Fibroblast of skin of right quadriceps (primary cell): ENCODE measurements at places on chromosomes 5 and 9.

- DNase-seq, result no peak
Measured at GRCh38 chr5:168156170-168156569, 135.3 kb upstream of the WWC1 start.

GRCh38 chr5:93622240-93622885 is 39.3 kb downstream of the NR2F1 start:
- peak; percentile 38 for DNase-seq

DNA sequence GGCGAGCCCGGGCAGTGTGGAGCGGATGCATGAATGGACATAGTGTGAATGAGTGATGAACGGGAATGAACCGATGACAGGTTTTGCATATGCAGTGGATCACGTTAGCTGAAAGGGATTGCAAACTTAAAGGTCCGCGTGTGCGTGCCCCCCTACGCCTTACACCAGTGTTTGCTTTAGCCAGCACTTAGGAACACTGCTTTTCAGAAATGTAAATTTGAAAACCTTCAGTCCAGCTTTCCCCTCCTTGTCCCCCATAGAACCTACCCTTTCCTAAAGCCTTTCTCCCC is 692 bp downstream of the PSAT1 start:
- no peak for DNase-seq

DNA sequence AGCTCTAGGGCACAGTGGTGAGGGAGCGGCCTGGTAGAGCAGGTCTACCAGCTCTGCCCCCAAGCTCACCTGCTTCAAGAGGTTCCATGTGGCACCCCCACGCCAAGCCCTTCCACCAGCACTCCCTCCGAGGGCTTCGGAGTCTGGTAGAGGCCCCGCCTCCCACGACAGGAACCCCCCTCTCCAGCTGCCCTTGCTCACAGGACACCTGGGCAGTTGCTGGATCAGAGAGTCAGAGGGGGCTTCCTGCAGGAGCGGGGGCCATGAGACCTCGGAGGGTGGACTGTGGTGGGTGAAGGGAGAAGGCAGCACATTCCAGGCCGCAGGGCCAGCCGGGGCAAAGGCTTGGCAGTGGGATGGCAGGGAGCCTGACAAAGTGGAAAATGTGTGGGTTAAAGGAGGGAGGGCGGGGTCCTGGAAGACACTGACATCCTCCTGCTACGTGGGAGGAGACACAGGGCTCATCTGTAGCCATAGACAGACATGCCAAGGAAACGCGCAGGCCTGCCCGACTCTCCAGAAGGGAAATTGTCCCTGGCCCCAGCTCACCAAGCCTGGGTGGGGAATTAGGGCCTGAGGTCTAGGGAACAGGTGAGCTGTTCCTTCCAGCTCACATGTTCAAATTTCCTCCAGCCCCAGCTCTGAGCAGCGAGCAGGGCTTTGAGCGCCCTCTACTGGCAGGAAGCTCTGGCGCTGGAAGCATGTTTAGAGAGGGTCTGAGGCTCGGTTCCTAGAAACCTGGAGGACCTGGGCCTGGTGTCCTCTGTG is 74.2 kb downstream of the NTNG2 start:
- DNase-seq, result peak; percentile 46

DNA sequence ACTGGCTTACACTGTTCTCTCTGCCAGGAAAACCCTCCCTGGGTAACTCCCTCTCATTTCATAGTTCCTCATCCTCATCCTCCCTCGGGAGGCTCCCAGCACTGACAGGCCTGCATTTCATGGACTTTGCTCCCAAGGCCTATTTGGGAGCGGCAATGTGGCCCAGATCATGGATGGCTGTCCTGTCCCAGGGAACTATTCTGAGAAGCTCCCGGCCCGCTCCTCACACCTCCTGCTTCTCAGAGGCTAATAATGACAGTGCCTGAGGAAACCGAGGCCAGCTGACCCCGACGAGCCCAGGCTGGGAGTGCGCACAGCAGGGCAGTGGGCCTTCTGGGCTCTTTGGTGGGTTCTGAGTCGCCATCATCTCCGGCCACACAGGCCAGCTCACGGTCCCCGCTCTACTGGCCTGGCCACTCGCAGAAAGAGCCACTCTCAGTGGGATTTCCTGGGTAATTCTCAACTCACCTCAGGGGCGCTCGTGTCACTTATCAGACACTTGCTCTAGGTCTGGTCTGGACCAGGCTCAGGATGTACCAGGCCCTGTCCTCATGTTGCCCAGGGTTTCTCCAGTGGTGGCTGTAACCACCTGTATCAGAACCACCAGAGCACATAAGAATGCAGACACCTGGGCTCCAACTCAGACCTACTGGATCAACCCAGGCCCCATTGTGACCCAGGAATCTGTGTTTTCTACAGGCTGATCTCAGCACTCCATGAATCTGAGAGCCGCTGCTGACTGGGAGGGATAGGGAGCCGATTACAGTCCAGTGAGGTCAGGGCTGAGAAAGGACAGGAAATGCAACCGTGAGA is 2.0 kb upstream of the DOLPP1 start:
- no peak for DNase-seq

- peak; percentile 71 for DNase-seq
Measured at GRCh38 chr9:115207003-115207836, 89.3 kb upstream of the TNC start.

DNA sequence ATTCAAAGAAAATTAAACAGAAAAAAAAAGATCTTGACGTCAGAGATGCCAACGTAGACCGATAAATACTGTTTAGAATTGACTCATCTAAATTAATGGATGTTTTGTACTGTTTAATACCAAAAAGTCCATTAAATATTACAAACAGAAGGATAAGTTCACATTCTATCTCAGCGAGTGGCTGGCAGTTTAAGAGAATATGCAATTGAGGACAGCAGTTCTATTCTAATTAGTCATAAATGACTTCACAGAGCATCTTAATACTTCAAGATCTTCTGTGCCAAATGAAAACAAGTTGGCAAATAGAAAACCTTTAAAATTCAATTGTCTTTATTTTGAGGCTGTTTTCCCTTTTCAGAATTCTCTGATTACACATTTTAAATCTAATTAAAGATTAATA is 326.6 kb upstream of the NREP start:
- peak; percentile 7 for DNase-seq

DNA sequence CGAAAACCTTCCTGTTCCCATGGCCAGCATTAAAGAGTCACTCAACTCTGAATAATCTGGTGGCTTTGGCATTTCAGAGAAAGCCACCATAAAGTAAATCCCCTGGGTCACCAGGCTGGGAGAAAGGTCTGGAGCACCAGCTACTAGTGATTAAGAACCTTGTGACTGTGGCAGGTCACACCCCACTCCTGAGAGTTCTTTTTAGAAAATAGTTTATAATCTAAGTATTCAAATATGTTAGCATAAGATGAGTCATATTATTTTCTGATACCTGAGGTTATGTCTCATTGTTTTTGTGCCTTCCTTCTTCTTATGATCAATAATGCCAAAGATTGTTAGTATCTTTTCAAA is 351.7 kb downstream of the ARRDC3 start:
- DNase-seq, result no peak

DNA sequence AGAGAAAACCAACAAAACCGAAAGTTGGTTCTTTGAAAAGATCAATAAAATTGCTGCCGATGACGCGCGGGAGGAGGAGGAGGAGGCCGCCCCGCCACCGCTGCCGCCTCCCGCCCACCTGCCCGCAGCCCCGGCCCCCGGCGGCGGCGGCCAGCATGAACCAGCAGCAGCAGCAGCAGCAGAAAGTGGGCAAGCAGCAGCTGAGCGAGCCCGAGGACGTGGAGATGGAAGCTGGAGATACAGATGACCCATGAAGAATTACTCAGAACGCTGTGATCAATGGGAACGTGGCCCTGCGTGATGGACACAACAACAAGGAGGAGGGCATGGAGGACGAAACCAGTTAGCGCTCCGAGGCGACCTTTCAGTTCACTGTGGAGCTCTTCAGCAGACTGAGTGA is 53.9 kb upstream of the EFNA5 start:
- DNase-seq, result no peak

GRCh38 chr5:68368311-68369022 is 152.9 kb downstream of the PIK3R1 start:
- DNase-seq, result peak; percentile 27

GRCh38 chr9:70119786-70120185 is 76.1 kb downstream of the MAMDC2 start:
- DNase-seq, result no peak

DNA sequence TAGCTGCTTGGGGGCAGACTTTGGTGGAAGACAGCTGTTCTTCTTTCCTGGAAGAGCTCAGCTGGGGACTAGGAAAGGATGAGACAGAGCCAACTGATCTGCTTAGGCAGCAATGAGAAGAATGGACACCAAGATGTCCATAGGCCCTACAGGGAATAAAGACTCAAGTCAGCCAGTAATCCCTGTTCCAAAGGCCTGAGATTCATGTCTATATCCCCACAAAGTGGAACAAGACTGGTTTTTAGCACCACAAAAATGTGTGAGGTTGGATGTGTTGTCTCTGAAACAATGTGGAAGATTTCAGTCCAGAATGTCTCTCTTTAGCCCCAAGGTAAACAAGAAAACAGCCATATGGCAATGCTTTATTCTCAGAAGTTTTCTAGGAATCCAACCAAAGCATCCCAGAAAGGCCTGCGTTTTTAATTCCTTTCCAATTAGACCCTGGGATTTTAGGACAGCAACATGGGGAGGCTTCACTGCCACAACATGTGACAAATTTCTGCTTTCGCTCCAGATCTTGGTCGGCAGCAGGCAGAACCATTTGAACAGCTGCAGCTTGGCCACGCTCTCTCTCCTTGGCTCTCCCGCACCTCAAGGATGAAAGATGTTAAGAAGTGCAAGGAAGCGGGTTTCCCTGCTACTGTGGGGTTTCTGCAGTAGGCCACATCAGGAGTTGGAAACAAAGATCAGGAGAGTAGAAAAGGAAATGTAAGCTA is 245.1 kb downstream of the FSTL4 start:
- no peak for DNase-seq

DNA sequence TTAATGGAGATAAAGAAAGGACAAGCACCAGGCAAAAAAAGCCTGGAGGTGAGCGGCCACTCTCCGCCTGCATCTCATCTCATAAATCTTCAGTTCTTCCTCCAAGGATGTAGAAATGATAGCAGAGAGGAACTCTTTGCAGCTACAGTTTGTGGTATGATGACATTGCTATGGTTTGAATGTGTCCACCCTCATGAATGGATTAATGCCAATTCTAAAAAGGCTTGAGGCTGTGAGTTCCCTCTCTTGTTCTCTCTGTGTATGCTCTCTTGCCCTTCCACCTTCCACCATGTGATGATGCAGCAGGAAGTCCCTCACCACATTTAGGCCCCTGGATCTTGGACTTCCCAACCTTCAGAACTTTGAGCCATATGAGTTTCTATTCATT is 126.4 kb downstream of the SPOCK1 start:
- DNase-seq, result peak; percentile 35

- no peak for DNase-seq
Measured at GRCh38 chr9:101504188-101504587, 29.5 kb upstream of the RNF20 start.

DNA sequence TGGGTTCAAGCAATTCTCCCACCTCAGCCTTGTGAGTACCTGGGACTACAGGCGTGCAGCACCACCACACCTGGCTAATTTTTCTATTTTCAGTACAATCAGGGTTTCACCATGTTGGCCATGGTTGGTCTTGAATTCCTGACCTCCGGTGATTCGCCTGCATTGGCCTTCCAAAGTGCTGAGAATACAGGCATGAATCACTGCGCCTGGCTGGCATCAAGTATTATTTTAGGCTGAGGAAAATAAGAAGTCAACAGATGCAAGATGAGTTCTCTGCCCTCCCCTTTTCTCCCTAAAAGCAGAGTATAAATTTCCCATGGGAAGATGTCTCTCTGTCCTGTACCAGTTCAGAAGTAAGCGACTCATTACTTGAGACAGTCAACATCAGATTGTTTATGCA is 71.5 kb downstream of the ELAVL2 start:
- peak; percentile 11 for DNase-seq

DNA sequence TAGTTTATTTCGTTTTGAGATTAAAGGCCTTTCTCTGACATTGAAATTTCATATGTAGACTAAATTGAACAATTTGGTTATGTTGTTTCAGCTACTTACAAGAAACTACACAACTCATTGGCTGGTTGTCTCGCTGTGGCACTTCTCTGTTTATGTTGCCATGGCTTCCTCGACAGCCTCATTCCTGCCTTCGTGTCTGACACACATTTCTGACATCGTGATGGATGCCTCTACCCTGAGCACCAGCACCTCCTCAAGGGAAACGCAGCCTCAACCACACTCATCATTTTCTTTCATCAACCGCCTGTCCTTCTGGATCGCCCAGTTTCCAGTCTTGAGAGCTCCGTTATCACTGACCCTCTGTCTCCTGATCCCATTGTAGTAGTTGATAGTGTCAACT is 562.8 kb downstream of the PDE4D start:
- DNase-seq, result no peak

- no peak for DNase-seq
Measured at GRCh38 chr5:100423330-100423729, 111.8 kb upstream of the FAM174A start.

- no peak for DNase-seq
Measured at GRCh38 chr5:135559354-135559753, 19.4 kb downstream of the CXCL14 start.

GRCh38 chr5:159826351-159827214 is 89.7 kb upstream of the ADRA1B start:
- peak; percentile 64 for DNase-seq

GRCh38 chr5:406041-406440 is 36.9 kb upstream of the EXOC3 start:
- no peak for DNase-seq

DNA sequence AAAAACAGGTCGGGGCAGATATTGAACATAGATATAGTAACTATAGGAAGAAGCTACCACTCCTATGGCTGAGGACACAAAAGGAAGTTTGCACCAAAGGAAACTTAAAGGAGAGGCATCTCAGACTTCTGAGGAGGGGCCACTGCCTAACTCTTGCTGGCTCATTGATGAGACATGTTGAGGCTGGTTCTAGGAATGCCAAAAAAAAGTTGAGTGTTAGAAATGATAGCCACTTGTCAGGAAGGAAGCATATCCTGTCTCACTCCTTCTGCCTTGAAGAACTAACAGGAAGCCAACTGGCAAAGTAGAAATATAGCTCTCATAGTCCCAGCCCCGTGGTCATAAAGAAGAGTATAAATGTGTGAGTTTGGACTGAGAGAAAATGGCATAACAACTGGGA is 23.3 kb upstream of the STOM start:
- DNase-seq, result peak; percentile 57

GRCh38 chr5:104538734-104539133 is 976.1 kb upstream of the NUDT12 start:
- DNase-seq, result no peak

DNA sequence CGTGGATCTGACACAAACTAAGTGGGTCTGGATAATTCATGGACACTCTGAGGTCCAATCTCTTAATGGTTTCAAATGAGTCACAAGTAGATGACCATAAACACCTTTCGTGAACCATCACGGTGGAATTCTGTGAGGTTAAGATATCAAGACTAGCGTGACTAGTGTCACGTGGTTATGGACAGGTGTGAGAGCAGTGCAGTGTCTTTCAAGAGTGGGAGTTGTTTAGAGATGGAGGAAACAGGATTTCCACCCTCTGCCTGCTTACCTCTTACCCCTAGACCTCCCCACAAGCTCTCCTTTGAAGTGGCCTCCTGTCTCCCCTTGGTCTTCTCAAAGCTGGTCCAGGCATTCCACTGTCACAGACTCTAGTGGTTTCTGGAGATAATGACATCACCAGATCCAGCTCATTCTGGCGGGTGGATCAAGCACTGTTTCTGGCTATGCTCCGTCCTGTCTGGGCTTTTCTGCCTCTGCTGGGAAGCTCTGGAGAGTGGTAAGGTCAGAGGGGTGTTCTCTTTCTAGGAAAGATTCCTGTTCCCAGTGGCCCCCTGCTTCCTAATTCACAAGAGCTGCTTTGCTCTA is 20.0 kb upstream of the ZNF782 start:
- no peak for DNase-seq
